ENCODE measurements at places on chromosomes 2 and 18.

DNA sequence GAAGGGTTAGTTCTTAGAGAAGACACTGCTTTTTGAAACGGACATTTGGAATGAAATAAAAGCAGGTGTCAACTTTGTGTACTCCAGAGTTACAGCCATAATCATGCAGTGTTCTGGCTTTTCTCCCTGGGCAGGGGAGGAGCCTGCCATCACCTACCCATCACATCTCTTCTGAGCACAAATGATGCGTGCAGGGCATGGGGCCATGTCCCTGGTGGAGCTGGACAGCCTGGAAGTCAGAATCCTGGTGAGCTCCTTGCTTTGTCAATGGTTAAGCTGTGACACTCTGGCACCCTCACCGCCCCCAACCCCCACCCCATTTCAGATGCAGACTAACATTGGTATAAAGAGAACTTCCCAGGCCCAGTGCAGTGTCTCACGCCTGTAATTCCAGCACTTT is 53.1 kb downstream of the PDCL3 start:
- DNase-seq = no peak

GRCh38 chr2:58620093-58620492 is 379.0 kb upstream of the FANCL start:
- DNase-seq = no peak

- no peak for DNase-seq
Observed at GRCh38 chr18:34261865-34262780, 37.4 kb upstream of the NOL4 start.

GRCh38 chr2:89833780-89834117 is 1142.3 kb downstream of the RPIA start:
- no peak for DNase-seq

DNA sequence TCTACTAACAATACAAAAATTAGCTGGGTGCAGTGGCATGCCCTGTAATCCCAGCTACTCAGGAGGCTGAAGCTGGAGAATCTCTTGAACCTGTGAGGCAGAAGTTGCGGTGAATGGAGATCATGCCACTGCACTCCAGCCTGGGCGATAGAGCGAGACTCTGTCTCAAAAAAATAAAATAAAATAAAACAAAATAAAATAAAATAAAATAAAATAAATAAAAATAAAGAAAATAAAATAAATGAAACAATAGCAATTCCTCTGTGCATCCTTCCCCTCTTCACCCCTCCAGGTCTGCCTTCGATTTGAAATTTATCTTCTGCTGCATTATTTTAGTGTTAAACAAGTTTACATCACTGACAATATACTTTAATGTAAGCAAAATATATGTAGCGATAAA is 63.0 kb upstream of the UXS1 start:
- no peak for DNase-seq

- no peak for DNase-seq
Observed at GRCh38 chr2:68431316-68431972, 35.6 kb downstream of the FBXO48 start.

DNA sequence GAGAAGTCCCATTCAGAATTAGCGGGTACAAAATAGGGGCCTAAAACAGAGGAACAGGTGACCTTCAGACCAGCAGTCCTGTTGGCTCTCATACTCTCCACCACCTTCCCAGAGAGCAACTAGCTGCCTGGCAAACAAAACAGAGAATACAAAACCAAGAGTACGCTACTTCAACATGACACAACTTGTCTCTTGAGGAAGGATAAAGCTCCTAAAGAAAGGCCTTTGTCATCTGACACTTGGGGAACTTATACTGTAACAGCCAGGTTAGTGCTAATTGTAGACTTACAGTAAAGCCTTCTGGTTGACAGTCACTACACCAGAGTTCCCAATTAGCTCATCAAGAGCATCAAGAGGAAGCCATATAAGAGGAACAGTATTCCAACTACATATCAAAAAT is 282.1 kb upstream of the NT5C1B start:
- DNase-seq = no peak

GRCh38 chr2:56743807-56744206 is 560.0 kb downstream of the CCDC85A start:
- no peak for DNase-seq

DNA sequence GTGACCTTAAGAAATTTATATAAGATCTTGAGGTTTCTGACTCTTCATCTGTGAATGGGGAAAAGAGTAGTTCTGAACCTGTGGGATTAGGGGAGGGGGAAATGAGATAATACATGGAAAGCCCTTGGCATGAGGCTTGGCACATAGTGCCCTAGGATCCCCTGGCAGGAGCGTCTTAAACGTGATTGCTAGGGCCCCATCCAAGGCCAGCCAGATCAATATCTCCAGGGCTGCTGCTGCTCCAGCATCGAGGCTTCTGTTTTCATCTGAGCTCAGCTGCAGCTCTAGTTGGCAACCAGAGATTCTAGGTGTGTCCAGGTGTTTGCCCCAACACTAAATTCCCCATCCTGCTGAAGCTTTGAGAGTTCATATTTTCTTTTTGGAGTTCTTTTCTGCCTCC is 71.0 kb downstream of the IL1R2 start:
- no peak for DNase-seq

DNA sequence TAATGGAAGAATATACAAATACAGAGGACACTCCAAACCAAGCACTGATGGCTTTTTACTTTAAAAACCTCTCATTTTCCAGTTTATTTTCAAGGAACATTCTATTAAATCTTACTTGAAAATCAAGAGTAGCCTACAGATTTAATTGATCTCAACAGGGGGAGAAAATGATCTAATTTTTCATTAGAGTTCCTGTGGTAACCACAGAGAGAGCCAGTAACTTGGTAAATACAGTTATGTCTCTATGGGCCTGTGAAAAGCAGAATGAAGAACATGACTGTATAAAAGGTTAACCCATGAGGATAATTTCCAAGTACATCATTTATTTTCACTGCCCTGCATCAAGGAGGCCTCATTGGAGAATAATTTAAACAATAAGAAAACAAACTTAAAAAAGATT is 39.8 kb upstream of the ITPRID2 start:
- no peak for DNase-seq

DNA sequence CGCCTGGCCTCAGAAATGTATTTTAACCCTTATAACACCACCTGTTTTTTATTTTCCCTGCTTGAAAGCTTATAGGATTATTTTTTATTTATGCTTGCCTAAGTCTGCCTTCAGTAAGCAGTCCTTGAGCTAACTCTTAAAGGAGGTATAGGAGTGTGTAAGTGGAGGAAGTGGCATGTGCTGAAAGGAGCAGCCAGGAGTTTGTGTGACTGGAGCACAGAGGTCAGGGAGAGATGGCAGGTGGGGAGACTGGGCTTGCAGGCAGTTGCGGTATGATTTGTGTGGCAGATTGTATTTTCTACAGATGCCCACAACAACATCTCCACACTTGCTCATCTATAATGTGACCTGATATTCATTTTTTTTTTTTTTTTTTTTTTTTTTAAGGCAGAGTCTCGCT is 27.2 kb upstream of the PAIP2B start:
- DNase-seq = no peak

DNA sequence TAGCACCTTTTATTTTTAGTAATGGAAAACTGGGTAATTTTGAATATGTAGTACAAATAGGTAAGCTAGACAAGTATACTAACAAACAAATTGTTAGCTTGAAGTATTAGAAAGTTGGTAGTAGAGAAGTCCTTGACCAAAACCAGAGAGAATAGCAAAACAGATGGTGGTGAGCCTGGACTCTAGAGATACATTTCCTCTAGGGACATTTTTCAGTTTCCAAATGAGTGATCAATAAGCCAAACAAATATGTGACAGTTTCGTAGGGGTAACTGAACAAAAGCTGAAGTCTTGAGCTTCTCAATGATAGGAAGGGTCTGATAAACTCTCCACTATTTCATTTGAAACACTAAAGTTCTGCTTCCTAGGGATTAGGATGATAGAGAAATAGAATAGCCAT is 692.0 kb upstream of the FAM98A start:
- DNase-seq = no peak

GRCh38 chr2:161710131-161710915 is 86.1 kb downstream of the SLC4A10 start:
- no peak for DNase-seq

GRCh38 chr2:61244694-61245093 is 82.7 kb downstream of the C2orf74 start:
- DNase-seq = no peak

- no peak for DNase-seq
Observed at GRCh38 chr2:11571170-11571569, 37.3 kb downstream of the GREB1 start.

DNA sequence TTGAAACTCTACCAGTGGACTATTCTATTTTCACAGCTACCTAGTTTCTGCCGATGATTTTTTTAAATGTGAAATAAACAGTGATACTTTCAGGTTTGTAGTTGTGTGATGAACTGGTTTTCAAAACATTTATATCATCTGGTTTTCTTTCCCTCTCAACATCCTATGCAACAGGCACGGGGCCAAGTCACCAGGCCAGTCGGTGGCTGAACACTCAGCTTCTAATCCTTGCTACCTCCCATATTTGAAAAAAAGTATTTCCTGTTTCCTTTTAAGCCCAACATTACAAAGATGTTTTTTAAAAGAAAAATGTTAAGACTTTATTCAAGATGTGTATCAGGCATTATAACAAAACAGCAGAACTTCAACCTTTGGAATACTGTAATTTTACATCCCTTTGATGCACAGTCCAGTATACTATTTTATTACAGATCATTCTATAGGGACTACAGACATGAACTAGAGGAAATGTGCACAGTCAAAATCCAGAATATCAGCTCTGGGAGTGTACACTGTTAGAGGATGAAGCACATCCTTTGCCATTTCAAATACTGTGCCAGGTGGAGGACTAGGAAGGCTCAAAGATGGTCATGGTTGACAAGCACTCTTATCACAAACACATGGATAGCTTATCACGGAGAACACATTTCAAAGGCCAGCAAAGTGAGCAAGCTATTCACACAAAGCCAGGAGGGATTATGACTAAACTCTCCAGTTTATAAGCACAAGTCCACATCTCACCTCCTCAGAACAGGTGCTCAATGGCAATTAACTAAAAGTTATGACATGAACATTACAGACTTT is 14.6 kb downstream of the MRPL35 start:
- DNase-seq = no peak

GRCh38 chr18:24771300-24771699 is 310.9 kb downstream of the HRH4 start:
- no peak for DNase-seq

DNA sequence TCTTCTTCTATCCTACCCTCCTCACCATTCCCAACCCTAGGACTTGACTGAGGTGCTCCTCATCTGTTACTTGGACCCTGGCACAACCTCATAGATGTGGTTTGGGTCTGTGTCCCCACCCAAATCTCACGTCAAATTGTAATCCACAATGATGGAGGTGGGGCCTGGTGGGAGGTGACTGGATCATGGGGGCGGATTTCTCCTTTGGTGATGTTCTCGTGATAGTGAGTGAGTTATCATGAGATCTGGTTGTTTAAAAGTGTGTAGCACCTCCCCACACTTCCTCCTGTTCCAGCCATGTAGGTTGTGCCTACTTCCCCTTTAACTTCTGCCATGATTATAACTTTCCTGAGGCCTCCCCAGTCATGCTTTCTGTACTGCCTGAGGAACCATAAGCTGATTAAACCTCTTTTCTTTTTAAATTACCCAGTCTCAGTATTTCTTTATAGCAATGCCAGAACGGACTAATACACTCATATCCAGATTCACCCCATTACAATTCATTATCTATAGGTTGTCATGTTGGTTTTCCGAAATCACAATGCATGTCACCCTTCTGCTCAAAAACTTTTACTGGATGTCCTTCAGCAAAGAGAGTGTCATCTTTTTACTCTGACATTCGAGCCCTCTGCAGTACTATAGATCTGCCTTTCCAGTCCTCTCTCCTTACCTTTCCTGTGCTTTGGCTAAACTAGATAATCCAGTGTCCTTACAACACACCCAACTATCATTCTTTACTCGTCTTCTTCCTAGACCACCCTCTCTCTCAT is 45.7 kb downstream of the APOB start:
- no peak for DNase-seq

GRCh38 chr2:201164166-201164565 is 18.8 kb upstream of the CASP10 start:
- DNase-seq = no peak

GRCh38 chr18:9708434-9709303 is 568 bp downstream of the RAB31 start:
- peak; percentile 52 for DNase-seq

DNA sequence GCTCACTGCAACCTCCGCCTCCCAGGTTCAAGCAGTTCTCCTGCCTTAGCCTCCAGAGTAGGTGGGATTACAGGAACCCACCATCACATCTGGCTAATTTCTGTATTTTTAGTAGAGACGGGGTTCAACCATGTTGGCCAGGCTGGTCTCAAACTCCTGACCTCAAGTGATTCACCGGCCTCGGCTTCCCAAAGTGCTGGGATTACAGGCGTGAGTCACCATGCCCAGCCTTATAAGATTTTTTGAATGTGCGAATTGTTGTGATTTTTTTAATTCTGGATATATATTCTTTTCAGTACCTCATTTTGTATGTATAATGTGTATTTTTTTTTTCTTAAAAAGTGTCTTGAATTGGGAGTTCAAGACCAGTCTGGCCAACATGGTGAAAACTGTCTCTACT is 42.0 kb upstream of the CCDC150 start:
- DNase-seq = no peak

DNA sequence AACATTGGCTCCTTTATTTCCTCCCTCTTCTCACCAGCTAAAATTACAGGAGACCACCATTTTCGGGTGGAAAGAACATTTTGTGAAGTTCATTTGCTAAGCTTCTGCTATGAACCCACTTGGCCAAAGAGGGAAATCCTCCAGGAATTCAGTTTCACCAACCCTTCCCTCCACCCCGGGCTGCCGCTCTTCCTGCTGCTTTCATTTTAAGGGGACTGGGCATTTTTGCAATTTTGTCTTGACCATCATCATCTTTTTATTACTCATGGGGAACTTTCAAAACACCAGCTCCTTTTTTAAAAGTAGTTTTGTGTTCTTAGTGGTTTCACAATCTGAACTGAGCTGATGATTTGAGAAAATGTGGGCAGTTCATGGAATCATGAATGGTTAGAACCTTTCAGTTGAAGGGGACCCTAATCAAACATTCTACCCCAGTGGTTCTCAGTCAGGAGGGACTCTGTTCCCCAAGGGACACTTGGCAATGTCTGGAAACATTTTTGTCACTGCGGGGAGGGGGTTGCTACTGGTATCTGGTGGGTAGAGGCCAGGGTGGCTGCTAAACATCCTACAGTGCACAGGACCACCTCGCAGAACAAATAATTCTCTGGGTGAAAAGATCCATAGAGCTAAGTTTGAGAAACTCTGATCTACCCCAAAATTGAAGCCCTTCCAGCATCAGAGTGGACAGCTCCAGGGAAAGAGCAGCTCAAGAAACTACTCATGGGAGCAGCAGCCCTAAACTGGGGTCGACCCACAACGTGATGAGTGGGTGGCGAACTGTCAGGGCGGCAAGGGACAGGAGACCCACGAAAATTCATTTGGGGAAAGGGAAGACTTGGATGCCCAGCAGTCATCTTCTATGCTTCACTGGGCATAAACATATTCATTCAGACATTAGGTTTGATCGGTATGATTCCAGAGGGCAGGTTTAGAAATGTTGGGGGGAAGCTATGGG is 92.9 kb downstream of the ACKR3 start:
- DNase-seq = peak; percentile 71

GRCh38 chr2:162475661-162476060 is 131.7 kb downstream of the GCA start:
- DNase-seq = peak; percentile 6

Measured in suppressor macrophage treated with lipopolysaccharide for 1 hour (primary cell).